ENCODE measurements at places on chromosomes 12 and 14.

GRCh38 chr12:67082221-67082620 is 186.9 kb upstream of the CAND1 start:
- no peak for DNase-seq

DNA sequence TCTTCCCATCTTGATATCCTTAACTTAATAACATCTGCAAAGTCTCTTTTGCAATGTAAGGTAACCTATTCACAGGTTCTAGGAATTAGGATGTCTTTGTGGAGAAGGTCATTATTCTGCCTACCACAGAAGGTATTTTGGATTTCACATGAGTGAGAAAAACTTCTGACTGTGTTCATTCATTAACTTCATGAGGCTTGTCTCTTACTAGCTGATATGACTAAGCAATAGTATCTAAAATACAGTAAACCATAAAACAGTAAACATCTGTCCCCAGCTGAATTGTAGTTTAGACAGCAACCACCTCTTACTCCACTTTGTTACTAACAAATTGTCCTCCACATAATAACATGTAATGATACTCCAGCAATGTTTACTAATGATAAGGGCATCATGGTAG is 198.1 kb downstream of the SEC23A start:
- no peak for DNase-seq

GRCh38 chr12:80763874-80764273 is 47.2 kb downstream of the MYF5 start:
- peak; percentile 55 for DNase-seq

DNA sequence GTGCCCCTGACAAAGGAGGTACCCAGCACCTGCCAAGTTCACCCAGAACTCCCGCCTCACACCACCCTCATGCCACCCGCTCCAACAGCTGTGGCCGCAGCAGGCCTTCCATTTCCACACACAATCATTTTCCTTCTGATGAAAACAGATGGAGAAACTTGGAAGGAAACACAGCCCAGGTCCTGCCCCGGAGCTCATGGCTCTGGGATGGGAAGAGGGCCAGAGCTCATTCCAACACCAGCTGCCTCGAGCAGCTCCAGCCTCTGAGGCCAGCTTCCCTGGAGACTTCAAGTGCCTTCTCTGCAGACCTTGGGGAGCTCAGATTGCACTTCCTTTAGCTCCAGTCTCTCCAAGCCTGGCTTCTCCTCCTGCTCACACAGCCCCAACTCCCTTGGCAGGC is 55.1 kb upstream of the CMKLR1 start:
- DNase-seq = no peak

DNA sequence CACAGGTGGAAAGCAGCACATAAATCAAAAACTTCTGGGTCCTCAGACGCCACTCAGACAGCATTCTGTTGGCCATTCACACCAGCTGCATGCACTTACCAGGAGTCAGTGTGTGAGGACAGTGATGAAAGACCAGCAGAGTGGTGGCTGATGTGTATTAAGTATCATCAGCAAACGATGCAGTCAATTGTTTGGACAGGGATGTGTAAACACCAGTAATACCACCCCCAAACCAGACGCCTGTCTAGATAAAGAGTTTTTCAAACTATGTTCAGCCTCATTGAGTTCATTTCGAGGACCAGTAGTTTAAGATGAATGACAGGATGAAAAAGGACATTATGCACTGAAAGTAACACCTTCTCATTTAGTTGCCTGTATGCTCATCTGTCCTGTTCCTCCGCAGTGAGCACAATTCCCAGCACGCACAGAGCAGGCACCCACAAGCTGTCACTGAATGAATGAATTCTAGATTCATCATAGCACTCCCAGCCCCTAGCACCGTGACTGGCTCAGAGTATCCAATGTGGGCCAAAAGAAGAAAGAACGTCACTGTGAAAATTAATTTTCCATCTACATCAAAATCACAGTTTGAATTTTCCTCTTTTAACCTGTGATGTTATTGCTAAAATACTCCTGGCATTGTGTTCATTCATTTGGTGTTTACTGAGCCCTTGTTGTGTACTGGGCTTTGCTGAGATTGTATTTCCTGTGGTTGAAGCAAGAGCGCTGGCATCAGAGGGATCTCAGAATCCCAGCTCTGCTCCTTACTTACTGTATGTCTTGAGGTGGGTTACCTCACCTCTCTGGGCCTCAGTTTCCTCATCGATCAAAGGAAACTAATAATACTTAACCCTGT is 124.8 kb upstream of the NOS1 start:
- DNase-seq = no peak

- DNase-seq = no peak
These were observed 176.0 kb downstream of the TMEM121 start for GRCh38 chr14:105702275-105702817.

- peak; percentile 30 for DNase-seq
These were observed 379.0 kb downstream of the NPAS3 start for GRCh38 chr14:33317675-33318074.

DNA sequence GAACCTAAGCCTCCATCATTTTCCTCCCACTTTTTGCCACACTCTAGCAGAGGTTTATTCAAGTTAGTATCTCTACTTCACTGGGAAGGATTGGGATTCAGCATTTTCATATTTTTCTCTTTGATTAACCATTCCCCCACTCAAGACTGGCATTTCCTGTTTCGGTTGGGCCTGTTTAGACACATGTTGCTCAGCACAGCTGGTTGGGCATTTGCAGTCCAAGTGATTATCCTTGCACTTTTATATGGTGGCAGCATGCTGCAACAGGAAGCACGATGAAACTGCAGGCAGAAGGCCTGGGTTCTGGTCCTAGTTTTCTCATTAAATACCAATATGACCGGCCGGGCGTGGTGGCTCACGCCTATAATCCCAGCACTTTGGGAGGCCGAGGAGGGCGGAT is 182.9 kb upstream of the GRIN2B start:
- DNase-seq = no peak

DNA sequence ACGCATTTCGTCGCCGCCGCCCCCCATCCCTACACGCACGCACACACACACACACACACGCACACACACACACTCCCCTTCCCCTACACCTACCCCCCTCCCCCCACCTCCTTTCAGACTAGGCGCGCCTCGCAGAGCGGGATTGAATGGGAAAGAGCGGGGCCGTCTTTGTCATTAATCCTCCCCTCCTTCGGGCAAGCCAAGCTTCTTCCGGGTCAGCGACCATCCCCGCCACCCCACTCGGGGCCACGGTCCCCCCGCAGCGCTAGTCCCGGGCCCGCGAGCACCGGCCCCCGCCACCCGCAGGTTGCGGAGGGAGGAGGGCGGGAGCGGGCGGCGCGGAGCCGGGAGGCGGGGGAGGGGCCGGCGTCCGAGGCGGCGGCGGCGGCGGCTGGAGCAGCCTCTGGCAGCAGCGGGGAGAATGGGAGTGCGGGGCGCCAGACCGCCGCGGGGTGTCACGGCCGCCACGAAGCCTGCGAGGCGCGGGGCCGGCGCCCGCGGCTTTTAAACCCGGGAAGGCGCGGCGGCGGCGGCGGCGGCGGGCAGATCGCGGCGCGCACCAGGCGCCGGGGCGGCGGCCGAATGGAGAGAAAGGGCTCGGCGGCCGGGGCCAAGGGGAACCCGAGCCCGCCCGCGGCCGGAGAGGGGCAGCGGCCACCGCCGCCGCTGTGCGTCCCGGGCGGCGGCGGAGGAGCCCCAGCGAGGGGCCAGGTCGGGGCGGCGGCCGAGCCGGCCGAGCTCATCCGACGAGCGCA is at the start of gene TTC9:
Gene TTC9, plus strand, starts transcription at position 369 of the 755 bp plus-strand sequence. Its CDS starts 214 bp downstream, at position 583.
- DNase-seq = peak; percentile 42

- DNase-seq = no peak
These were observed 11.9 kb upstream of the GOLGA3 start for GRCh38 chr12:132840536-132840935.

- no peak for DNase-seq
These were observed 14.5 kb upstream of the ANKRD33 start for GRCh38 chr12:51873251-51873994.

DNA sequence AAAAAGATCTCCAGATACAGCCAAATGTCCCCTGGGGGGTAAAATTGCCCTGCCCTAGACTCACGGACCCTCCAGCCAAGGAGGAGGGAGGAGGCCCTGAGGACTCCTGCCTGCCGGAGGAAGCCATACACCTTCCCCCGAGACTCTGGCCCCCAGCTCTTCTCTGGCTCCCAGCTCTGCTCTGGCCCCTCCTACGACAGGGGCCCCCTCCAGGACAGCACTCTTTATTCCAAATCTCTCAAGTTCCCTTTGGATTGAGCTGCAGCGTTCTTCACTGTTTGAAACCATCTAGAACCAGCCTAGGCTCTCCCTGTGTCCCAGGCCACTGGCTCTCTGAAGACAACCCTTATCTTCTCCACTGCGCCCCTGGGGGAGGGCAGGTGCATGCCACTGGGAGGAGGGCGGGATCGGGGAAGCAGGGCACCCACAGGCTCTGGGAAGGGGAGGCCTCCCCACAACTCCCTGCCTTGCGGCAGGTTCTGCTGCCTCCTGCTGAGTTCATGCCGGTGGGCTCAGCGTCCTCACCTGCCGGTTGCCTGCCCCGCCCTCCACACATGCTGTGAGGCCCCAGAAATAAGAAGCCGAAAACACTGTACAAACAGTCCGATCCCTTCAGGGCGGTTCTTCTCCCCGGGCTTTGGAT is 112.7 kb downstream of the DICER1 start:
- DNase-seq = no peak

DNA sequence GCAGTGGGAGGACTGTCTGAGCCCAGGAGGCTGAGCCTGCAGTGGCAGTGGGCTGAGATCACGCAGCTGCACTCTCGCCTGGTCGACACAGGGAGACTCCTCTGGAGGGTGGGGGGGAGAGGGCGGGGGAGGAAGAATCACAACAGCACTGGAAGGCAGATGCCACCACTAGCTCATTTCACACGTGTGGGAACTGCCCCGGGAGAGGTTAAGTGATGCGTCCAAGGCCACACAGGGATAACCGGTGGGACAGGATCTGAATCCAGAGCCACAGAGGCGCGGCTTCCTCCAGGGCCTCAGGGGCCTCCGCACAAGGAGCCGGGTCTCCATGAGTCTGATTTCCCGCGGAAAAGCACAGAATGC is 20.8 kb downstream of the STX2 start:
- DNase-seq = no peak

- no peak for DNase-seq
These were observed 35.6 kb downstream of the AACS start for GRCh38 chr12:125100551-125101434.

- DNase-seq = no peak
These were observed 92.3 kb upstream of the BTG1 start for GRCh38 chr12:92237762-92238523.

GRCh38 chr14:63777024-63777423 is 49.2 kb upstream of the SGPP1 start:
- DNase-seq = no peak

- no peak for DNase-seq
These were observed 2.0 kb downstream of the PRKAB1 start for GRCh38 chr12:119669744-119670472.

DNA sequence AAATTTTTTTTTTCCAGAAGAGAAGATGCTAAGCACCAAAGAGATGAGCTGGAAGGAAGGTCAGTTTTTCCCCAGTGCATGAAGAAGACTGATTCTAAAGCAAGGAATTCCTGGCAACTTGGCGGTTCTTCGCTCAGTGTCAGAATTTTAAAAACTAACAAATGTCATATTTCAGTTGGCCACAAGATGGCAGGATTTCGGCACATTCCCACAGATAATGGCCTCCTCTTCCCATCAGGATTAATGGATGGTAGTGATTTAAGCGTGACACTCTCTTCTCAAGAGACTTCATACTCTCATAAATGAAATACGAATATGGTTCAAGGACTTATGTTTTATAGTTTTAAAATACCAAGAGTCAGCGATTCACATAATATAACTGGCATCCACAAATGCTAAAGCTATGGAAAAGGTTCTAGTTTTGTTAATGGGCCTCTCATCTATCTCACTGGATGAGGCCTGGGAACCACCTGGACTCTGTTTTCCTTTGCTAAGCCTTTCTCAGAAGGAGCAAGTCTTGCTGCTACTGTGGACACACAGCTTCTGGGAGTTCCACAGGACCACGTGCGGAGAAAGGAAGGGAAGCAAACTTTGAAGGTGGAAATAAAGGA is 46.1 kb upstream of the PTPRO start:
- no peak for DNase-seq

GRCh38 chr12:110280779-110281548 is at the start of gene ATP2A2:
ATP2A2 (plus strand) TSS chr12:110281247; CDS start chr12:110281790, 543 bp downstream.
- DNase-seq = peak; percentile 92

GRCh38 chr14:22039938-22040780 is 366.5 kb upstream of the OR4E1 start:
- DNase-seq = no peak

DNA sequence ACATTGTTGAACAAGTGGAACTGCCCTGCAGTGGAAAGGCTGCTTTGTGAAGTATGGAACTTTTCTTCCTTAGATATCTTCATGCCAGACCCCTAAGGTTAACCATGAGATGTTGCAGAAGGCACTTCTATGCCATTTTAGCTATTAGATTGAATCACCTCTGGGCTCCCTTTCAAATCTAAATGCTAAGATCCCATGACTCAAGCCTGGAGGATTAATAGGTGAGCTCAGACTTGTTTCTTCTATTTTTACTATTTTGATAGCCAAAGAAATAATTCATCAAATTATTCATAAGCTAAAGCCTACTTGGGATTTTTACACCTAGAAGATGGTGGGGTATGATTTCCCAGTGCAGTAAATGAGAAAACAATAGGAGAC is 64.3 kb downstream of the DAD1 start:
- DNase-seq = no peak

DNA sequence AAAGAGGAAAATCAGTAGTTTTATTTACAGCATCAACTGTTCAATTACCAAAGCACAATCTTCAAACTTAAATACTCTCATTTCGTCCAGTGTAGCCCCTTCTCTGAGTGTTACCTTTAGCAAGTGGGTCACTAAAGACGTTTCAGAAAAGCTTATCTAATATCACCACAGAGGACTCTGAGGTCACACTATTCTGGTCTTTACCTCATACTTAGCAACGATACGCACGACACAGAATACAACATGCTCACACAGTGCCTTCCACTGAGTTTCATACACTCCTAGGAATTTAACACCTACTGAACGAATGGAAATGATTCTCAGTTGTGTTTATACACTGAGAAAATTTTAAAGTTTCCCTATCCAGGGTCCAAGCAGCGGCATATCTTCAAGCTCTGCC is 2.0 kb downstream of the SYT10 start:
- DNase-seq = no peak

Measured in NCI-H1436 (cell line).